Dermis microvascular lymphatic vessel endothelial cell (primary cell): ENCODE measurements at places on chromosomes 12 and 14. TPM values are rescaled to one million over a fixed set of nuclear protein-coding genes. Genes with fewer than 3 reads are reported as not detected.

DNA sequence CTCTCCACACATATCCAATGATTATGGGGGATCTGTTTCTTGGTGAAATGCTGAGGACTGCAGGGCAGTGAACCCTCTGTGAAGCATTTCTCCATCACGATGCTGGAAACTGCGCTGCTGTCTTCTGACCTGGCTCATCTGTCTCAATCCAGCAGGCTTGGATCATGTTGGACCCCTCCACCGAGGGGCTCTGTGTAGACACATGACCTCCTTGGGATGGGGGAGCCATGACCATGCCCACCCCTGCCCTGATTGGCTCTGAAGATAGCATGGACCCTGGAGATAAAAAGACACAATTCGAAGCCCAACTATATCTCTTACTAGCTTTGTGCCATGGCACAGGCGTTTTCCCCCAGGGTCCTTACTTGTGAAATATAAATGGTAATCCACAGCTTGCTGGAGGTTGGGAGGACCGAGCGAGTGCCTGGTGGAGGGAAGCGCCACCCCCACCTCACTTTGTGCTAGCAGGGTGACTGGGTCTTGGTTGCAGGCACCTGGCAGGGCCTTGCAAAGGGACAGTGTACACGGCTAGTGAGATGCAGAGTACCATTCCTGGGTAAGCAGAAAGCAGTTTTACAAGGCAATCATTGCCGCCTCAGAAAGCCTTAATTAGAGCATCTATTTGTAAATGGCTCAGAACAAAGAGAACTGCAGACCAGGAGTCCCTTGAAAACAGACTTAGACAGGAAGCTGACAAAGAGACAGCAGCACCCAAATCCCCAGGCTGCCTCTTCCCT lies 2.4 kb upstream of the KRT83 start:
- no peak for DNase-seq

GRCh38 chr14:87998482-87998881 lies 5.5 kb upstream of the GALC start:
- no peak for DNase-seq

DNA sequence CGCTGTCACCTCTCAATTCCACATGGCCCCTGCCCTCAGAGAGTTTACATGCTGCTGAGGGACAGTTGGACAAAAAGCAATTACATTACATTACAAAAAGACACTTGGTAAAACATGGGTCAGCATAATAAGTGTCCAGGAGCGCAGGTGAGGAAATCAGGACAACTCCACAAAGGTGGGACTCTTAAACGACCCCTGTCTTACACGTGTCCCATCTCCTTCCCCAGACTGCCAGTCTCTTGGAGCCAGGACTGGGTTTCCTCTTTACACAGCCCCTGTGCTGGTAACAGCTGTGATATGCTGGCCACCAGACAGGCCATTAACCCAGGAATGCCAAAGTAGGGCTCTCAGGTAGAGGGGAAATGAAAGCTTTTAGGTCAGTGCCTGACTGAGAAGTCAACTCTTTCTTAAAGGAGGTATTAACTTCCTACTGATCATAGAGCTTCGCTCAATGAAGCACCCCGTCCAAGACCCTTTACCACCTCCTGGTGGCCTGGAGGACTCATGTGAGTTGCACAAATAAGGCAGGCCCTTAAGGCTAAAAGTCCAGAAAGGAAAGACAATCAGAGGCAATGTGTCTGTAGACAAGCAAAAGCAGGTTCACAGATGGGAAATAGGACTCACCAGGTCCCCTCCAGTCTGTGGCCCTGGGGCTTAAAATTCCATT lies 55.5 kb downstream of the ANO2 start:
- no peak for DNase-seq

DNA sequence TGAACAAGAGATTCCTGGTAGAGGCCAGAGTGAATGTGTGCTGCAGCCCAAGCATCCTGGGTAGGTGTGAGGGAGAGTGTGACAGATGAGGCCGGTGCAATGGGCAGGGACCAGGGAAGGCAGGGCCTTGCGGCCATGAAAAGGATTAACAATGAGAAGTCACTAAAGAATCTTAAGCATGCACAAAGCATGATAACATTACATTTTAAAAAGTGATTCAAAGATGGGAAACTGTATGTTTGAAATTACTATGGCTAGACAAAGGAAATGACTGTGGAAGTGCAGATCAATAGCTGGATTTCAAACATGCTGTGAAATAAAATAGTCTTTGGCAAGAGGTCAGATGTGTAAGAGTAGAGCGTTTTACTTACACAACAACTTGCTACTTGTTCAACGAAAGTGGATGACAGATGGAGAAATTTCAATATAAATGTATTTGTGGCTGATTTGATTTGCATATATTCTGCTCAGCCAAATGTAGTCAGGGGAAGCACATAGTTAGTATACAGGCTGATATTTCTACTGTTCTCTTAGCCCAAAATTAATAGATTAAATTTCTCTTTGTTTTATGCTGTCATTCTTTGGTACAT lies 175.5 kb downstream of the CCDC59 start:
- no peak for DNase-seq

GRCh38 chr12:107109726-107110719 lies 16.7 kb upstream of the CRY1 start:
- no peak for DNase-seq

- DNase-seq = no peak
These were observed 39.1 kb downstream of the CCDC85C start for GRCh38 chr14:99564926-99565259.

DNA sequence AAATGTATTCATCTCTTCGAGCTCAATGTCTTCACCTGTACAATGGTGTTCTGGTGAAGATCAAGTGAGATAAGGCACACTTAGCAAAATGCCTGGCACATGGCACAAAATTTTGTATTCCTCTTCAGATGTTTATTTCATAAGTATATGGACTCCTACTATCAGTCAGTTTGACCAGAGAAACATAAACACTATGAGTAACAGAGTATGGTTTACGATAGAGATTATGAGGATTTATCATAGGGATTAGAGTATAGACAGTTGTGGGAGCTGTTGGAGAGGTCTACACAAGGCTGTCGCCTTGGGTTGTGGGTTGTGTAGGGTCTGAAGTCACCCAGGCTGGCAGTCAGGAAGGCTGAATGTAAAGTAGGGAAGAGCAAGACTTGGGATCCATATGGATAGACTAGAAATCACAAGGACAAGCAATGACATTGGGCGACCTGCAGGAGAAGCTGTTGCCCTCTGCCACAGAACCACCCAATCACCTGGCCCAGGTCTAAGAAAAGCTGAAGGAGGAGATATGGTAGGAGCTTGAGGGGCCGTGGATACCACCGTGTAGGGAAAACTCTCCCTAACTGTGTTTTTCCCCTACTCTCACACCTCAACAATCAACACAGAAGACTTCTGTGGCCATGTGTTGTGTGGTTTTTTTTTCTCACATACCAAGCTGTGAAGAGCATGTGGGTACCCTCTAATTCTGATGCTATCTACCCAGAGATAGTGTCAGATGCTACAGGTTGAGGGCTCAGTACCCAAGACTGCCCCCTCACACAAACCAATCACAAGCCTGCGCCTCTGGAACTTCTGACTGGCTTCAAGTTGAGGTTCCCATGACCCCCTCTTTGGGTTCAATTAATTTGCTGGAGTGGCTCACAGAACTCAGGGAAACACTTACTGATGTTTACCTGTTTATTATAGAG lies 27.2 kb upstream of the RESF1 start:
- DNase-seq = no peak

- peak; percentile 27 for DNase-seq
These were observed 19.5 kb upstream of the HAL start for GRCh38 chr12:96015672-96016071.

- no peak for DNase-seq
These were observed 440.8 kb upstream of the ATP2B1 start for GRCh38 chr12:90149453-90149852.

CLEC2A gene
- total RNA-seq = not detected in 2 replicates

- DNase-seq = no peak
These were observed 226.8 kb downstream of the C12orf42 start for GRCh38 chr12:103268831-103269514.

- DNase-seq = peak; percentile 68
These were observed 160.2 kb downstream of the DAD1 start for GRCh38 chr14:22428700-22429291.

PMEL gene
- 0.51 and 0.63 TPM in 2 replicates for total RNA-seq

LRTM2 gene
- total RNA-seq = not detected in 2 replicates

DNA sequence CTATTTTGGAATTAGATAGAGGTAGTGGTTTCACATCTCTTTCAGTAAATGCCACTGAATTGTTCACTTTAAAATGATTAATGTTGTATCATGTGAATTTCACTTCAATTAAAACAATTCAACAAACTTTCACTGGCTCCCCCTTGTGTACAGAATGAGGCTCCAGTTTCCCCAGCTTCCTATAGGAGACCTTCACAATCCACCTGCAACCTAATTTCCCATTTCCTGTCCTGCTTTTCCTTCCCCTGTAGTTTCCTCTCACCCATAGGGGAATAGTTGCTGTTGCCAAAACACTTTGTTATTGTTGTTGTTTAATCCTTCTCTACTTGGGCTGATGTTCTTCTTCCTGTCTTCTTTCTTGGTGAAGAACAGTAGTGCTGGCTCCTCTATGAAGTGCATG lies 59.8 kb downstream of the NPAS3 start:
- DNase-seq = peak; percentile 35

NELL2 gene
- not detected in 2 replicates for total RNA-seq

DNM1L gene
- total RNA-seq = 68.1 and 69.3 TPM in 2 replicates

GDF3 gene
- 0.51 and 1.0 TPM in 2 replicates for total RNA-seq

- peak; percentile 52 for DNase-seq
These were observed 98.4 kb downstream of the EFCAB11 start for GRCh38 chr14:89855961-89856656.

- no peak for DNase-seq
These were observed 862.2 kb downstream of the RPS29 start for GRCh38 chr14:48723841-48724495.

GRCh38 chr12:114686426-114686772 lies 2.4 kb upstream of the TBX3 start:
- no peak for DNase-seq

ATF1 gene
- total RNA-seq = 18.5 and 20.1 TPM in 2 replicates

SOCS2 gene
- 60.9 and 64.4 TPM in 2 replicates for total RNA-seq

- no peak for DNase-seq
These were observed 243.2 kb downstream of the ANO6 start for GRCh38 chr12:45458854-45459807.

DNA sequence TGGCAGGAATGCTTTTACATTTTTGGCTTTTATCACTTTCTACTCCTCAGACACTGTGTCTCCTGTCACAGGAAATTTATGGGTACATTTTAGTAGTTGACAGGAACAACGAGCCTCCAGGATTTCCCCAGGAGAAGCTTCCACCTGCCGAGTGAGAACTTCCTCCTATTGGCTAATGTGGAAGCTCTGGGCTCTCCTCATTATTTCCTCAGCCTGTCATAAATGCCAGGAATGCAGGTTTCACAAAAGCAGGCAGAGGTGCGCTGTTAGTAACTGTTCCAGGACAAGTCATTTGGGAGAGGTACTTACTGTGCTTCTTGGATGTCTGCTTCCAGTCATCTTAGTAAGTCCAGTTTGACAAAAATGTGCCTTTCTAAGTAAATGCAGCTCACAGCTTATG lies 19.1 kb upstream of the DCP1B start:
- no peak for DNase-seq

GRCh38 chr14:75422169-75422568 lies 5.7 kb upstream of the JDP2 start:
- no peak for DNase-seq

DNA sequence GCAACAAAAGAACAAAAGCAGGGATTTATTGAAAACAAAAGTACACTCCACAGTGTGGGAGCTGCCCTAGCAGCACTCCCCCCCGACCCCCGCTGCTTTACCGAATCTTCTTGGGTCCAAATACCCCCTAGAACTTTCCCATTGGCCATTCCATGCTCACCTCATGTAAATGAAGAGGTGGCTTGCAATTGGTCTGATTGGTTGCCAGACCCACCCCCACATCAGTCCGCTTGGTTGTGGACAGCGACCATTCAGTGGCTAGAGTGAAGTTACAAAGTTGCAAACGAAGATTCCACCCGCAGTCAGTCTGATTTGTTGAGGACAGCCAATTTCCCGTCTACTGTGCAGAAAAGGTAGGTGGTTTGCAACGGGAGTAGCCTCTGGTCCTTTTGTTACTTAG lies 3.9 kb downstream of the STYX start:
- DNase-seq = no peak

- DNase-seq = peak; percentile 8
These were observed 143.4 kb upstream of the CPSF6 start for GRCh38 chr12:69095765-69096477.

CHURC1 gene
- 35.7 and 52.6 TPM in 2 replicates for total RNA-seq

HVCN1 gene
- total RNA-seq = 2.6 and 3.9 TPM in 2 replicates

DNA sequence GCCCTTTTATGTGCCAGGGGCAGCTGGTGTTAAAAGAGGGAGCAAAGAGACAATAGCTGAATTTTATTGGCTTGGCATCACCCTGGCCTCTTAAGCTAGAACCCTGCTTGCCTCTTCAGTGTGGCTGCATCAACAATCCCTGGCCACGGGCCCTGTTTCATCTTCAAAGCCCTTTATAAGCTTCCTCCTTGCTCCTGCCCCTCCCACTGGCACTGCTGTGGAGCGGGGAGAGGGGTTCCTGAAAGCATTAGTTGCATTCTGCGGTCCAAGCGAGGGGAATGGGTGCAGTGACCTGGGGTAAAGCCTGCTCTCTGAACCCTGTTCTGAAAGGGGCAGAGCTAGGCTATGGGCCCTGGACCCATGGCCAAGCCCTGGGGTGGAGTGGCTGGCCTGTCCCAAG lies 220 bp upstream of the KRT83 start:
- no peak for DNase-seq

ST8SIA1 gene
- 0.13 and 0.26 TPM in 2 replicates for total RNA-seq

SOX5 gene
- under 0.01 TPM in 2 replicates for total RNA-seq

GRCh38 chr12:58509116-58509885 lies 411.0 kb downstream of the LRIG3 start:
- no peak for DNase-seq

DNA sequence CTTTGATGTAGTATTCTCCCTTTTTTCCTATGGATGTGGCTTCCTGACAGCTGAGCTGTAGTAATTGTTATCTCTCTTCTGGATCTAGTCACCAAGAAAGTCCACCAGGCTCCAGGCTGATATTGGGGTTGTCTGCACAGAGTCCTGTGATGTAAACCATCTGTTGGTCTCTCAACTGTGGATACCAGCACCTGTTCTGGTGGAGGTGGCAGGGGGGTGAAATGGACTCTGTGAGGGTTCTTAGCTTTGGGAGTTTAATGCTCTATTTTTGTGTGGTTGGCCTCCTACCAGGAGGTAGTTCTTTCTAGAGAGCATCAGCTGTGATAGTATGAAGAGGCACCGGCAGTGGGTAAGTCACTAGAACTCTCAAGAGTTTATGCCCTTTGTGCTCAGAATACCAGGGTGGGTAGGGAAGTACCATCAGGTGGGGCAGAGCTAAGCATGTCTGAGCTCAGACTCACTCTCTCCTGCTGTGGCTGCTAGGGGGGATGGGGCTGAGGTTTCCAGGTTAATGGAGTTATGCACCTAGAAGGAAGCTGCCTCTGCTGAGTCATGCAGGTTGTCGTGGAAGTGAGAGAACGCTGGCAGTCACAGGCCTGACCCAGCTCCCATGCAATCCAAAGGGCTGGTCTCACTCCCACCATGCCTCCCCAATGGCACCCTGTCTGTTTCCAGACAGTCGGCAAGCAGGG lies 3.0 kb upstream of the TAS2R14 start:
- no peak for DNase-seq

GRCh38 chr14:48378541-48378940 lies 703.1 kb upstream of the MDGA2 start:
- no peak for DNase-seq

CMA1 gene
- not detected in 2 replicates for total RNA-seq

- no peak for DNase-seq
These were observed 3.8 kb upstream of the FBRSL1 start for GRCh38 chr12:132486168-132486567.
